Stomach (tissue), 19 donors: ENCODE measurements at places on chromosomes 16 and 17. TPM values are rescaled to one million over a fixed set of nuclear protein-coding genes. Genes with fewer than 3 reads are reported as not detected.

DNA sequence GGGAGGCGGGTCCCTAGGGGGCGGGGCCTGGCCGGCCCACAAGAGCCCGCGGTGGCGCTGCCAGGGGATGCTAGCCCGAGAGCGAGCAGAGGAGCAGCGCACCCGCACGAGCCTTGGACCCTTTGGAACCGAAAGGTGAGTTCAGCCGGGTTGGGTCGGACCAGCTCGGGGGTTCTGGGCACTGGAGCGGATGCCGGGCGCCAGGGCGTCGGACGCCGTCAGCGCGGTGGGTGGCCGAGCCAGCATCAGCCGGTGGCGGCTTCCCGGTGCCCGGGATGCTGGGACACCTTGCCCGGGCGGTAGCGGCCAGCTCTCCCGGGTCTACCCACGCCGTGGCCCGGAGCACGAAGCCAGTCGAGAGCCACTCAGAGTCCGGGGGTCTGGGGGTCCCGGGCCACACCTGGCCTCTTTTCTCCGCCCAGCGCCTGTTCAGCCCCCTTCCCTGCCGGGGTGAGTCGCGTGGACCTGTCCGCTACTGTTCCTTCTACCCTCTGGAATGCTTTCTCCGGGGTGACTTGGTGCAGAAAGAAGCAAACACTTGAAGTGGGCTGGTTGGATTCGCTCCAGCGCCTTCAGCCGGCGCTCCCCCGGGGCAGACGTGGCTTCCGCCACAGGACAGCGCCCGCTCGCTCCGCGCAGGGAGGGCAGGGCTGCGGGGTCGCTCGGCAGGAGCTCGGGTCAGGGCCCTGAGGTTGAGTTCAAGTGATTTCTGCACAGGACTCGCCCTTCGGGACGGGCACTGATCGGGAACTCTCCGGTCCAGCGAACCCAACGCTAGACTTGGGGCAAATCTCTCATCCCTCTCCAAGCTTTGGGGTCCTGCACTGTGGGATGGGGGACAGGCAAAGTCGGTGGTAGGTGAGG, at the start of gene SCNN1G:
TSS of gene SCNN1G (plus strand) at position 67 of the 864 bp plus-strand sequence. CDS start 3,527 bp downstream, outside the sequence.
- H3K4me1 ChIP-seq = peaks cover 13% of the 10 kb centered on the region

DNA sequence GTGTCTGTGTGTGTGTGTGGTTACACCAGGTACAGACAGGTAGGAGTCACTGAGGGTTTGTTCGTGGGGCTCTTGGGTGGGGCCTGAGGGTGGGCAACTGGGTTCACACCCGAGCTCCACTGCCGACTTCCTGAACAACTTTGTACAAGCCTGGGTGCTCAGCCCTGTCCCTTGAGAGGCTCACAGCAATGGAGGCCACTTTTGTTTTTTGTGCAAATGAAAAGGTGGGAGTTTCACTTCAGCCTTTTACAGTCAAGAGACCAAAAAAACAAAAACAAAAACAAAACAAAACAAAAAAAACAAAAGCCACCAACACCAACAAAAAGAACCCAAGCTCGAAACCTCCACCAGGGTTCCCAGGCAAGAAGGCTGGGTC, 2.4 kb downstream of the RHBDF2 start:
- peak overlapping the region; percentile 93 for H3K27ac ChIP-seq
- H3K27me3 ChIP-seq = no peaks in the 10 kb centered on the region
- no peak for DNase-seq
- no peaks in the 10 kb centered on the region for H3K36me3 ChIP-seq
- peak overlapping the region; percentile 54 for H3K4me3 ChIP-seq
- H3K4me1 ChIP-seq = peaks cover 64% of the 10 kb centered on the region

DNA sequence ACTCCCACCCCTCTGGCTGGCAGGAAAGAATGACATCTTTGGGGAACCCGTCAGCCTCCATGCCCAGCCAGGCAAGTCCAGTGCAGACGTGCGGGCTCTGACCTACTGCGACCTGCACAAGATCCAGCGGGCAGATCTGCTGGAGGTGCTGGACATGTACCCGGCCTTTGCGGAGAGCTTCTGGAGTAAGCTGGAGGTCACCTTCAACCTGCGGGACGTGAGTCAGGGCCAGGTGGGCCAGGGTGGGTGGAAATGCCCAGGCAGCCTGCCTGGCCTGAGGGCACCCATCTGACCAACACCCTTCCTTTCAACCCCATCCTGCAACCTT, 8.1 kb upstream of the DCAF7 start:
- no peak overlapping the region for H3K27ac ChIP-seq
- DNase-seq = no peak

DNA sequence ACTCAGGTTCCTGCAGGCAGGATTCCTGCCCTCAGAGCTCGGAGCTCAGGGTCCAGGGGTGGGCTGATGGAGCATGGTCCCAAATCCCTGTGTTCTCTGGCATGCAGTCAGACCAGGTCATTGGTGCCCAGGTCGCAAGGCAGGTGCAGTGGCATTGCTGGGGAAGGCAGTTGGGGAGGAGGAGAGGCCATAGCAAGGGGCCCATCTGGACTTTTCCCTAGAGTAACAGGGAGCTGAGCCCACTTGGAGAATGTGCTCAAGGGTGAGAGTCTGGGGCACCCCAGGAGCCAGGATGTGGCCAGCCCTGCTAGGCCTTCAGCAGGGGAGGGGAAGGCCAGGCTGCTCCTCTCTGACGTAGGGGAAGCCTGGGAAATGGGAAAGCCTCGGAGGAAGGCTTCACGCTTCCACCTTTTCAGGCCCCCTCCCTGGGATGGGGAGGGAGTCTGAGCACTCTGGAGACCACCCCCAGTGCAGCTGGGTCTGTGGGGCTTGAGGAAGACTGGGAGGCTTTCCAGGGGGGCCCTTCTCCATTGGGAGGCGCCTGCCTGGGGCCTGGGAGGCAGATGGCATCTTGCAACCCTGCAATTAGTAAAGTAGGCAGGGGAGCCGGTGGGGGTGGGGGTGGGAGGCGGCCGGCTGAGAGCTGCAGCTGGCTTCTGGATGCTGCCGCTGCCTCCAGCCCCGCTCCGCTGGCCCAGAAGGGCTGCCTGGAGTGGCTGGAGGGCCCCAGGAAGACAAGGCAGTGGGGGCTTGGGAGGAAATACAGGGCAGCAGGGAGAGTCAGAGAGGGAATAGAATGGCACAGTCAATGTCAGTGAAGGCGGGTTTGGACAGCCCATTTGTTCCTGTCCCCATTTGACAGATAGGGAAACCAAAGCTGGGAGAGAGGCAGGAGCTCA, 21.1 kb upstream of the DOK4 start:
- no peak overlapping the region for H3K4me3 ChIP-seq
- H3K27ac ChIP-seq = no peak overlapping the region
- peaks cover 8% of the 10 kb centered on the region for H3K36me3 ChIP-seq

GRCh38 chr17:283911-284675, 68.5 kb downstream of the RPH3AL start:
- H3K4me3 ChIP-seq = no peak overlapping the region
- no peaks in the 10 kb centered on the region for H3K36me3 ChIP-seq
- H3K27ac ChIP-seq = no peak overlapping the region
- no peaks in the 10 kb centered on the region for H3K4me1 ChIP-seq
- no peak for DNase-seq
- H3K27me3 ChIP-seq = no peaks in the 10 kb centered on the region

DNA sequence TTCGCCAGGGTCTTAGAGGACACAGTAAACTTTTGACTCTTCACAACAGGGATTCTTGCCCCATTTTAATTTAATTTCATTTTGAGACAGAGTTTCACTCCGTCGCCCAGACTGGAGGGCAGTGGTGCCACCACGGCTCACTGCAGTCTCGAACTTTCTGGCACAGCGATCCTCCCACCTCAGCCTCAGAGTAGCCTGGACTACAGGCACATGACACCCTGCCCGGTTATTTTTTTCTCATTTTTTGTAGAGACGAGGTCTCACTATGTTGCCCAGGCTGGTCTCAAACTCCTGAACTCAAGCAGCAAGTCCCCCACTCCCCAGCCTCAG, 329 bp upstream of the NLE1 start:
- no peak for DNase-seq
- peak overlapping the region; percentile 68 for H3K27ac ChIP-seq
- peaks cover 18% of the 10 kb centered on the region for H3K4me1 ChIP-seq
- no peaks in the 10 kb centered on the region for H3K27me3 ChIP-seq
- peaks cover 26% of the 10 kb centered on the region for H3K36me3 ChIP-seq

GRCh38 chr17:17725011-17725751, 43.9 kb downstream of the RAI1 start:
- DNase-seq = peak; percentile 71
- H3K36me3 ChIP-seq = no peaks in the 10 kb centered on the region
- no peaks in the 10 kb centered on the region for H3K27me3 ChIP-seq
- peak overlapping the region; percentile 1 for H3K27ac ChIP-seq
- H3K4me3 ChIP-seq = peak overlapping the region; percentile 51

The C16orf54 gene
- total RNA-seq = not detected

The CDH8 gene
- total RNA-seq = not detected

The RSKR gene
- 9.7 TPM for total RNA-seq

The TBC1D26 gene
- 0.37 TPM for total RNA-seq
